ENCODE measurements at places on chromosomes 2 and 18.

DNA sequence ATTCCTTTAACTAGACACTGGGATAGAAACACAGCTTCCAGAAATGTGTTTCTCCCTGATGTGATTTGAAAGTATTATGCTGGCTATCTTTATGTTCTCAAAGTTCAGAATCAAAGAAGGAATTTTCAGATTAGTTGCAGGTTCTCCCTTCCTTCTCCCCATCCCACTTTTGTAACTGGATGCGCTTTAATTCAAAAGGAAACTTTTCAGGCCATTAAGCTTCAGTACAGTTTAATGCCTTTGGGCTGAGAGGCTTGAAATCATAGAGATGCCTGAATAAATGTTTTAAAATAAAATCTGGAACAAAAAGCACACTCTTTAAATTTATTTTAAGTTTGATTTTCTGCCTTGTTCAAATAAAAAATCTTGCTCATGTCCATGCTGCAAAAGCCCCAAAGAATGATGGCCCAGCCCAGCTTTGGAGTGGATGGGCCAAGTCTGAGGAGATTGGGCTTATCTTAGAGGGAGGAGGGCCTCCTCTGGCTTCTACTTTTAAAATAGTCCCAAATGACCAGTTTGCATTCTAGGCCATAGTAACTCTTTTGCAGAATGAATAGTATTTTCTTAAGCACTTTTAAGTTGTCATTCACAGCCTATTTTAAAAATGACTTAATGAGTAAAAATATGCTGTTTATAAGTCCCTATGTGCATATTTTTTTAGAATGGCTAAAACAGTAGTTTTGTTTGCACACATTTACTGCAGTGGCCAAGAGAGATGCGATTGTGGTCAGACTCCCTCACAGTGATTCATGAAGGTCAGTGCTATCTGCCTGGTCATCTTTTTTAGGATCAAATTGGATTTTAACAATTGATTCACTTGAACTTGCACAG is 129.2 kb downstream of the MTX2 start:
- no peak for DNase-seq

- DNase-seq: no peak
Observed at GRCh38 chr2:169010633-169011460, 20.3 kb downstream of the ABCB11 start.

GRCh38 chr2:121028577-121028976 is 256.4 kb downstream of the TFCP2L1 start:
- DNase-seq: no peak

DNA sequence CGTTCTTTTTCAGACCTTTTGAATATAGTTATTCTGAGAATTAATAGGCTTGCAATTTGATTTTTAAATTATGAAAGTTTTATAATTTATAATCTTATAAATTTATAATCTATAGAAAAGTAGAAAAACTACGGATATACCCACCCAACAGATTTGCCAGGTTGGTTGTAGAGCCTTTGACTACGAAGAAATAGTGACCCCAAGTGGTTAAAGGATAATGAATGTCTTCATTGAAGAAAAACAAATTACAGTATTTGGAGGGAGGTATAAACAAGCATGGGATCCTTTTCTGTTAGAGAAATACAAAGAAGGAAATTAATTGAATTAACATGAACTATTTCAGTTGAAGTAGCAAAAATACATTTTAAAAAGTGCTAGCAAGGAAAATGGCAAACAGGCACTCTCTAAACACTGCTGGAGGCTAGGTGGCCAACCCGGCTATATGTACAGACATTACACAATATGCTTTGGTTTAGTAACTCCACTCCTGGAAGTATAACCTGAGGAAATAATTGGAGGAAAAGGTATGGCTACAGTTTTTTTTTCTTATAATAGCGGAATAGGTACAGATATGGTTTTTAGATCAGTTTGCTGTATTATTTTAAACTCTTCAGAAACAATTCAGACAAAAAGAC is 110.9 kb downstream of the MIB1 start:
- DNase-seq: no peak

DNA sequence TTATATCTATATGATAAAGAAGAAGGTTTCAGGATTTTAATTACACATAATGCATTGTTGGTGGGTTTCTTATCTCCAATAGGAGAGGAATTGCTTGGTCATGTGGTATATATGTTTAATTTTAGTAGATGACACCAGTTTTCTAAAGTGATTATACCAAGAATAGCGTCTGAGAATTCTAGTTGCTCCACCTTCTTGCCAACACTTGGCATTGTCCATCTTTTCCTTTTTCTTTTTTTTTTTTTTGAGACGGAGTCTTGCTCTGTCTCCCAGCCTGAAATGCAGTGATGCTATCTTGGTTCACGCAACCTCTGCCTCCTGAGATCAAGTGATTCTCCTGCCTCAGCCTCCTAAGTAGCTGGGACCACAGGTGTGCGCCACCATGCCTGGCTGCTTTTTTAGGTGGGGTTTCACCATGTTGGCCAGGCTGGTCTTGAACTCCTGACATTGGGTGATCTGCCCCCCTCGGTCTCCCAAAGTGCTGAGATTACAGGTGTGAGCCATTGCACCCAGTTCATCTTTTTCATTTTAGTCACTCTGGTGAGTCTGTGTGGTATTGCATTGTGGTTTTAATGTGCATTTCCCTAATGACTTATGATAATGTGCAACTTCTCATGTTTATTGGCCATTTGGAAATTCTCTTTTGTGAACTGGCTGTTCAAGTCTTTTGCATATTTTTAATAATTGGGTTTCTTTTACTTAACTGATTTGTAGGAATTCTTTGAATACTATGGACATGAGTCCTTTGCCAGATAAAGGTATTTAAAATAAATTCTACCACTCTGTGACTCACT is 37.3 kb upstream of the ZNF512 start:
- no peak for DNase-seq

DNA sequence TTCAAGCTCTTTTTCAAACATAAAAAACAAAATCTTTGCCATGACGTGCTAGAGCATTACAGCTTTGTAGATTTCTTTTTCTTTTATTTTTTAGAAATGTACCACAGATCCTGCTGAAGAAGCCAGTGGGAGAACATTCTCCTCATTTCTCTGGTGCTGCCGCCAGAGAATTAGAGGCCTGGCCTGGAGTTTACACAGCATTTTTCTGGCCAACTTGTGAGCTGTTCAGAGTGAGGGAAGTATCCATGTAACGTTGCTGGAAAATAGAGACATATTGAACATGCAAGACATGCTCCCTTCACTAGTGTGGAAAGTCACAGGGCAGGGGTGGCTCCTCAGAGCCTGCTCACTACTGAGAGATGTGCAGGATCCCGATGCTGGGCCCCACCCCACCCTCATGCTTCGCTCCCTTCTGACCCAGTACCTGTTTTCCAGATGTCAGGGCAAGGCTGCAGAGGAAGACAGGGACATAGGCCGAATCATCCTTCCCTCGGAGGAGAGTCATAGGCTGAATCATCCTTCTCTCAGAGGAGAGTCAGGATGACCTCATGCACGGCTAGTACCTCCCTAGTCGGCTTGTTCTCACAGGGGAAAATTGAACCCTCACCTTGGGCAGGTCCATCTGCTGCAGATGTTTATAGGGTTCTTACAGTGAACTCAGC is 298.5 kb downstream of the INSIG2 start:
- no peak for DNase-seq

DNA sequence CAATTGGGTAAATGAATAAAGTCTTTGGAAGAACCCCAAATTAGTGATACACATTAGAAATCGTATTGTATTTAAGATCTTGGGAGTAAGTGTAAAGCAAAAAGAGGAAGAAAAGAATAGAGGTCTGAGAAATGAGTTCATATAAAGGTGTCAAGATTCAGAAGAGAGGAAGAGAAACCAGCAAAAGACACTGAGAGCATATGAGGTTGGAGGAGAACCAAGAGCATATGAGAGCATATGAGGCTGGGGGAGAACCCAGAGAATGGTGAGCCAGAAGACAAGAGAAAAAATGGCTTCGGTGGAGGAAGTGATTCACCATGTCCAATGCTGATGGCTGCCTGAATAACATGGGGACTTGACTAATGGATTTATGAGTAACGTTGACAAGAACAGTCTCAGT is 620.1 kb upstream of the GCFC2 start:
- DNase-seq: no peak

- no peak for DNase-seq
Observed at GRCh38 chr2:241412144-241412543, 56.1 kb downstream of the FARP2 start.

DNA sequence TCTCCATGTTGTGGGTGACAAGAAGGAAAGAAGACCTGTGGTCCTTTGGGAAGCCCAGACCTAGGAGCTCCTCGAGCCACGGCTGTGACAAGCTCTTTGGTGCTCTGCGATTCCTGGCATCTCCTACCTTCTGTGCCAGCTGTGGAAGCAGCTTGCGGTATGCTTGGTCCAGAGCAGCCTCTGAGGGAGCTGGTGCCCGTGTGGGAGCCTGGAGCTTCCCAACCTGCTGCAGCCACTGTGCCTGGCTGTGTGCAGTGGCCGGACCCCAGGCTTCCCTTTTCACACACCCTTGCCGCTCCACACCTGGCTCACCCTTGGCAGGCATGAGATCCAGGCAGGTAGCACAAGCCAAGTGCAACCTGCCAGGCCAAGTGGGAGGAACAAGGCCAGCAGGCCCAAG is 1328.6 kb upstream of the SLC39A10 start:
- no peak for DNase-seq

DNA sequence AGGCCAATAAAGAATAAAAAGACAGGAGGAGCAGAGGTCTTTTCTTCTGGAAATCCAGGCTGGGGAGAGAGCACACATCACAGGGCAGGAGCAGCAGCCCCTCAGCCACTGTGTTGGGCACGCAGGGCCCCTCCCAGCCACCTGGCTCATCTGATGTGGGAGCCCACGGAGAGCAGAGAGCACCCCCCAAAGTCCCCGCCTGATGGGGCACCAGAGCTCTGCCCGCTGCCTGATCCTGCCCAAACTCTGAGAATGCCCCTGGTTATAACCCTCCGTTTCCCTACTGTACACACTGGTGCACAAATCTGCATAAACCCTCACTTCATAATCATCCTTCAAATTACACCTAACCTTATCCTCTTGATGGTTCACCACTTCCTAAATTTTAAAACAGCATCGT is 111.3 kb downstream of the HDAC4 start:
- no peak for DNase-seq

GRCh38 chr2:98487806-98488189 is 43.1 kb downstream of the INPP4A start:
- no peak for DNase-seq

DNA sequence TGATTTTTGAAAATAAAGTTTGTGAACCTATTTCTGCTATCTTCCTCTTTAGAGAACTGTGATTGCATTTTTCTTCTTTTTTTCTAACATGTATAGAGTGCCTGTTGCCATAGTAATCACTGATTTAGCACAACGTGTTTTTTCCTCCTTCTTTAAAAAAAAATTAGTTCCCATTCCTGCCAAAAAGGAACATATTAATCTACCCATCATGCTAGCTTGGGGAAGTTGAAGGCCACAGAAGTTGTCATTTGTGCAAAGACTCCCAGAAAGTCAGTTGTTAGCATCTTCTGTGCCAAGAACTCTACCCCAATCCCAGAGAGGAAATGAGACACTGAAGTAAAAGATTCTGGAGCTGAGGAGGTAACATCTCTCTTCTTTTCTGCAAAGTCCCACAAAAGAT is 57.3 kb downstream of the SLC8A1 start:
- no peak for DNase-seq

- DNase-seq: no peak
Observed at GRCh38 chr2:38742797-38743559, 8.2 kb downstream of the SRSF7 start.

DNA sequence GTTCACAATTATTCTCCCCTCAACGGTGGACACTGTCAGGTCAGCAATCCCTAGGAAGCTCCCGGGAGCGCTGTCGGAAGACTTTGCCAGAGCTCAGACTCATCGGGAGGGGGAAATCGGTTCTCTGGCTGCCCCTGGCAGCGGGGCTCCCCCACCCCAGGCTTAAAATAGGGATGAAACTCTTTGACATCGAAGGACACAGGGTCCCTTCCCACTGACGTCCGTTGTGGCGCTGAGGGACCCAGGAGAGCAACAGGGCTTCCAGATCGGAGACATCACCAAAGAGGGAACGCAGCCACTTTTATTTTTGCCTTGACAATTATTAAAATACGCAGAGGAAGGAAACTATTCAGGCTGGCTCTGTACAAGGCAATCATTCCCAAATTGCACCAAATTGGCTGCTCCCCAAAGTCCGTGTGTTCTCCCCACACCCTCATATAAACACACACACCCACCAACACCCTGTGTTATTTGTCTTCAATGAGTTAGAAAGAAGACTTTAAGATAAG is 249.0 kb downstream of the CDH20 start:
- DNase-seq: no peak

DNA sequence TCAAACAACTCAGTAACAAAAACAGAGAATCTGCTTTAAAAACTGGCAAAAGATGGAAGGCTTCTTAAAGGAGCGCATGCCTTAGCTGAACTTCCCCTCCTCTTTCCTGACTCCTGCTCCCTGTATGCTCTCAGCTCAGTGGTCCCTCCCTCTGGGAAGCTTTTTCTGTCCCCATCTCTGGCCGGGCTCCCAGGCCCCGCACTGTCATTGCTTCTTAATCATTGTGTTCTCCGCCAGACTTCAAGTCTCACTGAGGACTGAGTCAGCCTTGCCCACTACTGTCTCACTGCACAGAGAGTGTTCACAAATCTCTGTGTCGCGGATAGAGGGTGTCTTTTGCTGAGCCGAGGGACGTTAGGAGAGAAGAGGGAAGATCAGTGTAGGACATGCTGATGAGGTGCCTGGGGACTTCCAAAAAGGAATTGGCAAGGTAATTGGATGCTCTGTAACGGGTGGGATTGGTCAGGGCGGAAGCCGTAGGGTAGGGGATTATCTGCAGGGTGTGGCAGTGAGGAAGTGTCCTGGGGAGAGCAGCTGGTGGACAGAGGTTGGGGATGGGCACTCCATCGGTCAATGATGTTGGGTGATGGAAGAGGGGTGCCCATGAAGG is 16.2 kb downstream of the TOGARAM2 start:
- DNase-seq: no peak

DNA sequence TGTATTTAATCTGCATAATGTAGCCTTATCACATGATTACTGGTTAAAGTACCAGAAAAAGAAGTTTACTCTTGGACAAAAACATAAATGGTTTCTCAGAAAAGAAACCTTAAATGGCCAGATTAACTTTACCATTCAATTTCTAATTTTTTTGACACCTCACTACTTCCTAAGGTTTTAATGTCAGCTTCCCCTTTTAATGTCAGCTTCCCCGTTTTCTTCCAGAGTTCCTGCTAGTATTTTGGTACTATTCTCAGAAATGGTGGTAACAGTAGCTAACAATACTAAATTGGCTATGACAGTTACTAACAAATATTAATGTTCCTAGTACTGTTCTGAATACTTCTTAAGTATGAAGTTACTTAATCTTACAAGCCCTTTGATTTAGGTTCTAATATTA is 22.4 kb upstream of the SLC8A1 start:
- no peak for DNase-seq
